ENCODE measurements at places on chromosomes 12 and 14. TPM values are rescaled to one million over a fixed set of nuclear protein-coding genes. Genes with fewer than 3 reads are reported as not detected.

DNA sequence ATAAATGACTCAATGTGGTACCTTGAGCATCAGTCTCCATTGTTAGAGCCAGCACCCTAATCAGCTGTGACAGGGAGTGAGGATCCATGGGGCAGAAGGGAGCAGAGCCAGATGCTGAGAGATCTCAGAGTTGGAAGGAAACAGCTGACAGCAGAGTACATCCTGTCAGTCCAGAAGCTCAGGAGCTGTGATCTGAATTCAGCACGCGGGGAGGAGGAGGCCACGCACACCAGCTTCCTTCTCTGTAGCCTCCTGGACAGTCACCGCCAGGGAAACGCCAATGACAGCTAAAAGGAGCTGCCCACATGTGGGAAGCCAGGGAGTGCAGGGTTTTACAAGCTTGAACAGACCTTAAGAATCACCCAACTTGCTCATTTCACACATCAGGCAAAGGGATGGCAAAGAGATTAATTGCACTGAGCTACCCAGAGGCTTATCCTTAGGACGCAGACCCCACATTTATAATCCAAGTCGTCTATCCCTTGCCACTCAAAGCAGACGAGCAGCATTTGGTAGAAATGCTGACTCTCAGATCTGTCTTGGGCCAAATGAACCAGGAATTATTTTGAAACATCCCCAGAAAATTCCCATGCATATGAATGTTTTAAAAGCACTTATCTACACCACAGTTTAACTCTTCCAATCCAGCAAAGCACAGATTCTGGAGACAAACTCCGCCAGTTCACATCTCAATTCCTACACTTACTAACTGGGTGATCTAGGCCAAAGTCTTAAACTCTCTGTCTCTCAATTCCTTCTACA lies 322.6 kb upstream of the TMTC1 start:
- DNase-seq: no peak

DNA sequence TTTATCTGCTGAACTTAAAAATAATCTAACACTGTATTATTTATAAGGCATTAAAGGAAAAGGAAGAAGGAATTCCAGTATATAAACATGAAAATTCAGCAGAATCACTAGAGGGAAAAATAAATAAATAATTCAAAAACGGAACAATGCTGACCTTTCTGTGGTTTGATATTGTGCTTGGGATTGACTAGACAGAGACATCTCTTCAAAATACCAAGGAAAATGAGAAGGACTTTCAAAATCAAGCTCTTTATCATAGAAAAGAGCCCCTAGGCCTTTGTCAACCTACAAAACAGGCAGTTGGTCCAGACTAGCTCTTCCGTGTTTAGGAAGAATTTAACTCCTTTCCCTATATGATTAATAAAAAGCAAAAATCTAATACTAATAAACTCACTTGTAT lies 6.3 kb upstream of the FLRT2 start:
- no peak for DNase-seq

DNA sequence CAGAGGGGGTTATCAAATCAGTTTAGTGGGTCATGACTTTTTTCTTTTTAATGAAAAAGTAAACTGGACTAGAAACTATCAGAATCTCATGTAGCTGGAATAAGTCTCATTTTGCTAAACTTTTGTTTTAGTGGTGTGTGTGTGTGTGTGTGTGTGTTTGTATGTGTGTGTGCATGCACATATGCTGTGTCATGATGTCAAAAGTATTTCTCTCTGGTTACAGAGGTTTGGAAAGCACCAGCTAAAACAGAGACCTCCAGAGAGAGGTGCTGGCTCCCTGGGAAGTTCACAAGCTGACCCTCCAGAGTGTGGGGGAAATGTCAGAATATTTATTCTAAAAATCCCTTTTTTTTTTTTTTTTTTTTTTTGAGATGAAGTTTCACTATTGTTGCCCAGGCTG lies 114.7 kb downstream of the LGMN start:
- DNase-seq: no peak

GRCh38 chr14:95330591-95331370 lies 11.1 kb upstream of the CLMN start:
- DNase-seq: no peak

- DNase-seq: no peak
These were observed 106.0 kb downstream of the KIF26A start for GRCh38 chr14:104244221-104245011.

DNA sequence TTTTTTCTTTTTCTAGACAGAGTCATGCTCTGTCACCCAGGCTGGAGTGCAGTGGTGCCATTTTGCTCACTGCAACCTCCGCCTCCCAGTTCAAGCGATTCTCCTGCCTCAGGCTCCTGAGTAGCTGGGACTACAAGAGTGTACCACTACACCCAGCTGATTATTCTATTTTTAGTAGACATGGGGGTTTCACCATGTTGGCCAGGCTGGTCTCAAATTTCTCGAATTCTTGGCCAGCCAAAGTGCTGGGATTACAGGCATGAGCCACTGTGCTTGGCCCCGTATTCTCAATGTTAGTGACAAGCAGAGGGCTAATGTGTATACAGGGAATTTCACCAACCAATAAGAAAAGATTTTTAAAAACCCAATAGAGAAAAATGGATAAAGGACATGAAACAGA lies 8.4 kb downstream of the PLBD2 start:
- DNase-seq: no peak

DNA sequence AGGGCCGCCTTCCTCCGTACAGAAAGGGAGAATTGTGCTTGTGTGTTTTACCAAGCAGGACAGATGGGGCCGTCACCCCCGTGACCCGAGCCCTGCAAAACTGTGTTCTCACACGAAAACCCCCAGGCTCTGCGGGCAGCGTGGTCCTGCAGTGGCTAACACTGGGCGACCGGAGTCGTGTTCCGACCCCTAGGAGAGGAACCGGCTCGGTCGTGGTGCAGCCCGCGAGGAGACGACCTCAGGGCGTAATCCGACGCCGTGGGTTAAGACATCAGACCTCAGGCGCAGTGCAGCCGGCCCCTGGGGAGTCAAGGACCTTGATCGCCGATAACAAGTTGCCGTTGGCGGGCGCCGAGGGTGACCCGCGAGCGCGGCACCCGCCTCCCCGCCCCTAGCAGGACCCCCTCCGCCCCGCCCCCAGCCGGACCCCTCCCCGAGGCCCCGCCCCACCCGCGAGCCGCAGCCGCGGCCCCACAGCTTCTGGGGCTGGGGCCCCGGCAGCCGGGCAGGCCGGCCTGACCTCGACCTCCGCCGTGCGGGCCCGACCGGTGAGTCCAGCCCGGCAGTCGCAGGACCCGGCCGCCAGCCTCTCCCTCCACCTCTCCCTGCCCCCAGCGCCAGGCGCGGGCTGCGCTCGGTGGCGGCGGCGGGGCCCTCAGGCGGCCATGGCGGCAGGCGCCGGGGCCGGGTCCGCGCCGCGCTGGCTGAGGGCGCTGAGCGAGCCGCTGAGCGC lies at the start of gene CHPT1:
CHPT1 (plus strand) TSS at position 444 of the 733 bp plus-strand sequence; CDS start at position 666, 222 bp downstream.
- DNase-seq: no peak

GRCh38 chr14:90641615-90642243 lies 174.5 kb downstream of the TTC7B start:
- no peak for DNase-seq

DNA sequence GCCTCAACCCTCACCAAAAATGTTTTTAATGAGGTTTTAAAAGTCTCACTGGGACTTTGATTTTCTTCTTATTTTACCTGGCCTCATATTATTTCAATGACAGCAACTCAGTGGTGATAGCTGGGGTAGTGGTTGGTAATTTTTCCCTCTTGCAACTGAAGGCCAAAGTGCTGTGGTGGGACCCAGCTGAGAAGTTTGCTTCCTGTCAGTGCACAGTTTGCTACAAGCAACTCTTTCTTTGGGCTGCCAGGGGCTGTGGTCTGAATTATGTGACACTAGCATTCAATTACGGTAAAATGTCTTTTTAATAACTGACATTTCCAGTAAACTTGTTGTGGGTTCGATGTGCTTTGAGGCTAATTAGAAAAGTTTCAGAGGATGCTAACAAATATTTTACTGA lies 65.3 kb downstream of the IFNG start:
- DNase-seq: no peak

- DNase-seq: no peak
These were observed 9.0 kb downstream of the TNS2 start for GRCh38 chr12:53058674-53059433.

The TAS2R8 gene
- not detected for total RNA-seq

The RHEBL1 gene
- total RNA-seq: 2.4 TPM
